ENCODE measurements at places on chromosomes 2 and 18.

DNA sequence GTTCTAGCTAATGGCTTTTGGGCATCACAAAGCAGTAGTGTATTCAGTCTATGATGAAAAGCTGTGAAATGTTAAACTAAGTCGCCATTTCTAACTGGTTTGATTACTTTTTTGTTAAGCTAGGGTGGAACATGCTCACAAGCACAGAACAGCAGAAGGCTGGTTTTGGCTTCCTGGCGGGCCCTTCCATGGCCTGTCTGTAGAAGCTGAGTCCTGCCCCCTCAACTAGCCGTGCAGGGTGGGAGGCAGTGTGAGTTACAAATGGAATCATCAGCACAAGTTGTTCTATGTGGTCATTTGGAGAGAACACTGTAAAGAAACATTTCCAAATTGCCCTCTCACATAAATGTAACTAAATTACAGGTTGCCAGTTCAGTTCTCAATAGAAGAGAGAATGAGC is 290.8 kb downstream of the ALPK2 start:
- no peak for DNase-seq

- no peak for DNase-seq
Measured at GRCh38 chr18:8507915-8508705, 101.1 kb upstream of the RAB12 start.

DNA sequence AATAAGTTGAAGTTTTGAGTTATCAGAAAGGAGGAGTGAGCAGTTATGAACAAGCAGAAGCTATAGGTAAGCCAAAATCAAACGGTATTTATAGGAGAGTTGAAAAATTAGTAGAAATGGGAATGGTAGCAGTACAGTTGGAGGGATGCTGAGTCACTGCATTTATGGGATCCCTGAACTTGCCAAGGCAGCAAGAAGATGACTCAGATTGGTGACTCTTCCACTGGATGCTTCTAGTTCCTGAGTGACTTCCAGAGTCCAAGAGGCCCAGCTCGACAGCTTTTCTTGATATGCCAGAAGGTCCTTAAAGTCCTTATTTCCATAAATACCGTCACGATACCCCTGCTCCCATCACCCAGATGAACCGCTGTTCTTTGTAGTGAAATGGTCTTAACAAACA is 31.1 kb upstream of the ACTR3 start:
- no peak for DNase-seq

DNA sequence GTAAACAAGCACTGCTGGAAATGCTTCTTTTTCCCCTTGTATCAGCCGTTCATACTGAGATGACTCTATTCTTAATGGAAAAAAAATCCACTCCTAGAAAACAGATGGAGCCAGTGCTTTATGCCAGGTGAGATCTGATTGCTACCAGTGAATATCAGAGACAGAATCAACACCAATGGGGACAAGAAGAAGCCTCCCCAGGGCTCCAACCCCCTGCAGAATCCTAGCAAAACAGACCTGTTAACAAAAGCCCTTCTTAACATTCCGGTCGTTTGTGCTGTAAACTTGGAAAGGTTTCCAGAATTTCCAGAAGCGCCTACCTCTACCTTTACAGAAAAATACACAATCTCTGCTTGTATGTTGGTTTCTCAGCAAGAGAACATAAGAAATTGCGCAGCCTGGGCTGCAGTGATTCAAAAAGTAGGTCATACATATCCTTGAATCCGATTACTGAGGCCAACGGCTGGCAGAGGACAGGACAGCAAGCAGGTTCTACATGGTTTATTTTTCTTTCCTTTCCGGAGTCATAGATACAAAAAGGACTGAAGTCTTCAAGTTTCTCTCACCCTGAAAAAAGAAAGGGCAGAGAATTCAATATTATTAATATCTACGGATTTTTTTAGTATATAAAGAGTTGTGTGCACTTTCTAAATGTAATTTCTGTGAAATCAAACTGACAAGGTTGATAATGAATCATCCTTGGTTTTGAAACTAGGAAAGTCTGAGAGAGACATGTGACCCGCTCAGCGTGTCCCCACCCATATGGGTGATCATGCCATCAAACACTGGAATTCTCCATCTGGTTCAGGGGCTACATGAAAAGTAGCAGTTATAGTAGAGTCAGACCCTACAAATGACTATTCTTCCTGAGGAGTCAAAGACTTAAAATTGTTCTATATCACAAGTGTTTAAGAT is 266.7 kb upstream of the MGAT5 start:
- peak; percentile 57 for DNase-seq

- DNase-seq, result no peak
Measured at GRCh38 chr2:28539118-28539541, 43.3 kb downstream of the PLB1 start.

DNA sequence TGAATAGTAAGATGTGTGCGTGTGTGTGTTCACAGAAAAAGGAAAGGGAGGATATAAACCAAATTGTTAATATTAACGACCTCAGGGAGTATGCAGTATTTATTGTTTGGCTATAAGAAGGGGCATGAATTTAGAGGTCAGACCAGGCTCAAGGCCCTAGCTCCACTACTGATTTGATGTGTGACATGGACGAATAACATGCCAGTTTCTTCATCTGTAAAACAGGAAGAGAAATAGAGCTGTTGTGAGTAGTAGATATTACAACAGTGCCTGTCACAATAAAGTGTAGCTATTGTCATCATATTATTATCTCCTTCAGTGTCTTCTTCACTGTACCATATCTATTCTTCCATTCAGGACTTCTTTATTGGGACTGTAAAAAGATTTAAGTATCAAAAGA is 4.1 kb upstream of the MAT2A start:
- no peak for DNase-seq

- no peak for DNase-seq
Measured at GRCh38 chr2:128782411-128783192, 463.9 kb upstream of the HS6ST1 start.

- no peak for DNase-seq
Measured at GRCh38 chr2:113848758-113849415, 41.0 kb upstream of the ACTR3 start.

DNA sequence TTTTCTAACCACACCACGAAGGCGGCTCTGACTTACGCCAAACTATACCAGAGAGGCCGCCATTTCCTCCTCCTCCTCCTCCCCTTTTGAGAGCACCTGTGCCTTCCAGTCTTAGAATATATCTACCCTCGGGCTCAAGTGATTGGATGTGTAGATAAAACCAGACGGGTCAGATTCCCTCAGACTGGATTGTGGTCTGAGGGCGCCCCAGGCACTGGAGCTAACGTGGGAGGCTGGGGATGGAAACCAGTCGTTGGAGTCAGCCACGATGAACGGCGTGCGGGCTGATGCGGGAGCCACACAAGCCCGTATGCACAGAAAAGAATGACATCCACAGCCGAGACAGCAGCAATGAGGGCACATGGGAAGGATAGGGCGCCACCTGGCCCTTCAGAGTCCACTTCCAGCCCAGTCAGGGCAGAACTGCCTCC is 12.3 kb upstream of the ODC1 start:
- no peak for DNase-seq

- DNase-seq, result peak; percentile 49
Measured at GRCh38 chr18:13800505-13801259, 23.3 kb upstream of the MC5R start.

DNA sequence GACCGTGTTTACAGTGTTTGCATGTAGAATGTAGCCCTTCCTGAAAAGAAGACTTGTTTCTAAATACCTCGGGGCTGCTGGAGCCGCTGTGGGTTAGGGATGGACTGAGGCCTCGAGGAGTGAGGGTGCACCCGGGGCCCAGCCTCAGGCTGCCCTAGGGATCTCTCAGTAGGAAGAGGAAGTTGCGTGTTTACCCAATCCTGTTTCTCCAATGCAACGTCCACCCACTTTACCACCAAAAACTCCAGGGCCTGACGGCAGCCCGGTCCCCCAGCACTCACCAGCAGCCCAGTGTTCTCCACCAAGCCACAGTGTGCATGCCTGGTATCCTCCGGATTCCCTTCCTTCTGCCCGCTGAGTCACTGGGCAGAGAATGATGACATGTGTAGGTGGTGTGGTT is 255.8 kb downstream of the GLI2 start:
- no peak for DNase-seq

DNA sequence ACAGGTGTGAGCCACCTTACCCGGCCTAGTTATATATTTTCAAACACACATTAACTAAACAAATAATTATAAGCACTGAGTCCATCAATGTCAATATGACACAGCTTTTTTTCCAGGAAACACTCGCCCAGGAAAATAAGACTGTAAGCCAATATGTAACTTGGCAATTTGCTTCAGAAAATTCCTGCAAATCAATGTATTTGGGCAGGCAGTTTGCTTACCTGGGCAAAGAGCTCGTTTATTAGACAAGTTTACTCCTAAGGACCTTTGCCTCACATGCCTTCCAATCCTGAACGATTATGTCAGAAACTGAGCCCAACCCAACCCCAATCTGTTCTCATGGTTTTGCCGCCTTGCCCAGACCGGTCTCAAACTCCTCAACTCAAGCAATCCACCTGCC is 34.7 kb upstream of the NDUFV2 start:
- DNase-seq, result no peak

DNA sequence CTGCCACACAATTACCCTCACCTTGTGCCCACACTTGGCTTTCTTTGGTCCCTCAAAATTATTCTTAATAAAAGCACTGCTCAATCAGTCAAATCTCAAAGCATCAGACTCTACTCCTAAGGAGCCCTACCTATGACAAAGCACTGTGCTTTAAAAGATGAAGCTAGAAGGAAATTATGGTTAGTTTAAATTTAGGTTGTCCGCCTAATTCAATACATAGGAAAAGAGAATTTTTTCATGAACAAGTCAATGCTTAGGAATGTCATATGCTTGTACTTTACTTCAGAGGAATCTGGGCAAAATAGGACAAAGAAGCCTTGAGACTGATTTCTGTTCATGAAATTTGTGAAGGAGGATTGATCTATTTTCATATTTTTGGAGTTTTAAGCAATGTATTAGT is 726.4 kb upstream of the CDH2 start:
- DNase-seq, result no peak

DNA sequence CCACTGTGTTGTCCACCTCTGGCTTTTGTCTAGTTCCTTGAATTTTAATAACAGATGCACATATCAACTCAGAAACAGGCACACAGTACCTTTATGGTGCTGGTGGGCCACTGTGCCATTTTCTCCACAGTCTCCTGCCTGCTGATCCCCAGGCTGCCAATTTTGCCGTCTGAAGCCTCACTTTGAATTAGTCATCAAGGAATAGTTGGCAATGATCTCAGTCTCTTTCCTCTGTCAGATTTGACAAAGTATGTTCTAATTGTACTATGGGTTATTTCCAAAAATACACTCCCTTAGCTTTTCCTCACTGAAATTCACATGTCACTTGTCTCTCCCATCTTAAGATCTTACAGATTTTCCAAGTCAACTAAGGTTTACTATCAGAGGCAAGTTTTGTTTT is 140.7 kb downstream of the ZNF516 start:
- DNase-seq, result no peak

GRCh38 chr2:75055820-75056675 is 97.6 kb downstream of the POLE4 start:
- DNase-seq, result no peak

- no peak for DNase-seq
Measured at GRCh38 chr2:44135296-44135695, 33.4 kb upstream of the PPM1B start.

DNA sequence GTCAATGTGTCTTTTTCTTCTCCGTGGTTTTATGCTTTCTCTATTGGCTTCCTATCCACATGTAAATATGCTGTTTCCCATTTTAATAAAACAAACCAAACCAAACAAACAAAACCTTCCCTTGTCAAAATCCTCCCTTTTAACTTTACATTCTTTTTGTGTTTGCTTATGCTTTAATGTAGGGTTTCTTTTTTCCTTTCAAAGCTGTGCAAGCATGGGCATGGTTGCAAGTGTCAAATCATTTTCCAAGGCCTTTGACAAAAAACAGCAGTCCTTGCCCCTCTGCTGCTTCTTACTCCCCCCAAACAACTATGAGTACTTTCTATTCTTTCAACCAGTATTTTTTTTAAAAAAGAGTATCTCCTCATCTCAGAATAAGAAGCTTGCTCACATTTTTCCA is 66.0 kb upstream of the ACYP2 start:
- no peak for DNase-seq

GRCh38 chr2:6863792-6864191 is 1.9 kb downstream of the CMPK2 start:
- no peak for DNase-seq

DNA sequence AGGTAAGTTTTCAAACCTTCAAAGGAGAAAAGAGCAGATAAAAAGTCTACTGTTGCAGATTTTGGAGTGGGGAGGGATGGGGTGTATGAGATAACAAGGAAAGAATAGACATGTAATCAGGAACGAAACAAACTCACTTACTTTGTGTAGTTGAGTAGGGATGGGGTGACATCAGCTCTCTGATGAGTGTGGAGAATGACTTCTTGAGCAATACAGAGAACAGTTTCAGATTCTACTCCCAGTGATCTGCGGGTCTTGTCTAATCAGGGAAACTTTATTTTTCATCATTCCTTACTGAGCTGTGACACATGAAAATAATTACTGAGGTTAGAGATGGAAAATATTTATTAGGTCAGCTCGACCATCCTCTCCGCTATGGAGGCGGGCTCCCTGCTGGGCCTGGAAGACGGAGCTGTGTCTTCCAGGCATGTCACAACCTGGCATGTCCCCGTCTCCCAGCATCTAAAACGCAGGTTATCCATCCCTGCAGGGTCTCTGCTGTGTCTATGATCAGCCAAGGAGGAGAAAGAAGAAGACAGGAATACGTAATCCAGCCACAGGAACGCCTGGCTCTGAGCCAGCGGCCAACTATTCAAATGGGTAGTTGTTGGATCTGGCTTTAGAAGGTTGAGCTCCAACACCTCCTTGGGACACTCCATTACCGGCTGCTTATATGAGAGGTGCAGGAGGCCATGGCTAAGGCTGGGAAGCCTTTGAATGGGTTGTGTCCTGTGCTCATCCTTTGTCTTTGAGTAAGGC is 99.0 kb upstream of the SATB2 start:
- no peak for DNase-seq

DNA sequence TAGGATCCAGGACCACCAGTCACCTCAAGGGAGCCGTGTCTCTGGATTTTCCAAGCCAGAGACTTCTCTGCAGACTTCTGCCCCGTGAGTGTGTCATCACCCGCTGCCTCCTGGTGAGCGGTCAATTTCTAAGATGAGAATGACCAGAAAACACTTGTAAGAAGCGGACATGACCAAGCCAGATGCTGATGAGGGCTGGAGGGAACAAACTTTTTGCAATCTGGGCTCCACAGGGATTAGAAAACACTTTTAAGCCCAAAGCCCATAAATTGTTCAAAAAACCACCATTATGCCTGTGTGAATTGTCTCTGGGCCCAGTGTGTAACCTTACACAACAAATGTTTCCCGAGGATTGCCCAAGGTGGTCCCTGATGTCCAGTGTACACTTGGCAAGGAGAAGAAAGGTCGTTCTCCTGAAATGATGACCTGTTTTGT is 5.3 kb upstream of the NPPC start:
- DNase-seq, result no peak

DNA sequence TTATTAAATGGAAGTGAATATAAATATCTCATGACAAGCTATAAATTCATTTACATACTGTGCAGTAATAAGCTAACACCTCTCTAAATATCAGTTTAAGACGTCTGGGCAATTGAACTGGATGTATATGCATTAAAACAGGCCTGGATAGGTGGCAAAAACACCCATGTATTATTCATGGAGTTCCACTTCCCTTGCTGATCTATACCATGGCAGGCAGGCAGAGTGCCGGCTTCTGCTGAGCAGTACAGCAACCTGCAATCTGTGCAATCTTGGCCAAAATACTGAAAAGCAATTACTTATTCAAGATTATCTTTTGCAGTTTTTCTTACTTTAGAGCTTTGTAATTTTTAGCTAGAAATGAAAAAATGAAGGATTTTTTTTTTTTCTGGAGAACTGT is 112.1 kb upstream of the PIEZO2 start:
- no peak for DNase-seq
